ENCODE measurements at places on chromosomes 12 and 14.
A peak's percentile ranks its signal among the peaks of the same experiment; 100 is the strongest.

- peak; percentile 75 for DNase-seq
Measured at GRCh38 chr14:100239840-100240667, 1.1 kb downstream of the YY1 start.

- no peak for DNase-seq
Measured at GRCh38 chr14:30928462-30928861, 54.1 kb downstream of the COCH start.

- DNase-seq = no peak
Measured at GRCh38 chr12:133231001-133231400, 4.7 kb downstream of the ANHX start.

- DNase-seq = no peak
Measured at GRCh38 chr14:64681796-64682710, 22.2 kb upstream of the PLEKHG3 start.

DNA sequence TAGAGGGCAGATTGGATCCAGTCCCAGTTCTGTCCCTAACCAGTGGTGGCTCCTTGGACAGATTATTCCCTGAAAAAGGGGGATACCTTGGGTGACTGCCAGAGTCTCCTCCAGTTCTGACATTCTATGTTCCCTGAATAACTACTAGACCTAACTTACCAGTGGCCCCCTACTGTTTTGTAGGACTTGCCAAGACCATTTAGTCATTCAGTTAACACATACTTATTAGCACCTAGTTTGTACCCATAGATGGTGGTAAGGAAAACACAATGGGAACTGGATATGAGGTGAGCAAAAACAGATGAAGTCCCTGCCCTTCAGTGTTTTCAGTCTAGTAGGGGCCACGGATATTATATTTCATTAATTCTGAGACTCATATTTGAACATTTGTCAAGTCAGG is 3.5 kb downstream of the PRPF40B start:
- no peak for DNase-seq

DNA sequence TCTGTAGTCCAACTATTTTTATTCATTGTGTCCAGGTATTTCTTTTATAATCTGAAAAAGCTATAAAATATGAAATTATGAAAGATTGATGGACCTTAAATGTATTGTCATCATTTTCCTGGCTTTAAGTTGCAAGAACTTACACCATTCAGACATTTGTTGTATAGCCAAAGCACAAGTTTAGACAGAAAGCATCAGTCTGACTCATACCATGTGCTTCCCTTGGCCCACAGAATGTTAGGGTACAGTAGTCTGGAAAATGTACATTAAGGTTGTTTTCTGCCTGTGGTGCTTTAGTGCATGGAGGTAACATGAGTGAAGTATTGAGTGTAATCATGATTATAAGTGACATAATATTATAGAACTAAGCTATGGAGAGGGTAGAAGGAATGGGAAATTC is 1002.5 kb downstream of the BCL11B start:
- DNase-seq = no peak

GRCh38 chr14:48417715-48418500 is 742.5 kb upstream of the MDGA2 start:
- no peak for DNase-seq

DNA sequence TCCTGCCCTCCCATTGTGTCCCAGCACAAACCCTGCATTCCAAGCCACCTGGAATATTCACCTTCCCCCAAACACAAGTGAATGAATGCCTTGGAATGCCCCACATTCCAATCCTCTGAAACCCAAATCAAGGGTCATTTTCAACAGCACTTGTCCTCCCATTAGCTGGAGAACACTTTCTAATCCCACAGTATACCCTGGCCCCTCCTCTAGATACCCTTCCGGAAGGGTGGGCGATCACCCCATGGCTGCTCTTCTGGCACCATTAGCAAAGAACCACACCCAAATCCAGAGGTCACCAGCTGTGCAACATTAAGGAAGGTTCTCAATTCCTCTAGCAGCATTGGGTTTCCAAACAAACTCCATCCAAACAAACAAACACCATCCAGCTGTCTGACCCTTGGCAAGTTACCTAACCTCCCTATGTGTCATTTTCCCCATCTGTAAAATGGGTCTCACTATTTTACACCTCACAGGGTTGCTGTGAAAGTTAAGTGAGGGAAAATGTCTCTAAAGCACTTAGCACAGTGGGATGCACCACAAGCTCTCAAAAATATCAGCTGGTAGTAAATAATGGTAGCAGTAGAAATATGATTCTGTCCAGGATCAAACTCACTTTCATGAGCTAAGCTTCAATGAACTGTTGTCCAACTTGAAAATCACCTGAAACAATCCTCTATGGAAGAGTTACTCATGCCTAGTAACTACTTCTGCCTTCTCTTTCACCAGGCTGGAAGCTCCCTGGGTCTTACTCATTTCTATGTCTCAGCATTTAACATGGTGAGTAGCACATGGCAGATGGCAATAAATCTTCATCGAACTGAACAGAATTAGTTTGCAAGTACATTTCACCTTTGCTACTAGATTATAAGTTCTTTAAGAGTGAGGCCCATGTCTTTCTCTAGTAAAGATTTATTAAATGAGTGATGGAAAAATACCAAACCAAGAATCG is 5.3 kb downstream of the NUAK1 start:
- DNase-seq = no peak

GRCh38 chr14:100410056-100410565 is 87.0 kb downstream of the SLC25A47 start:
- DNase-seq = no peak

GRCh38 chr14:51929910-51930682 is 59.2 kb upstream of the RTRAF start:
- DNase-seq = no peak

- DNase-seq = peak; percentile 64
Measured at GRCh38 chr12:107607464-107608392, 77.9 kb upstream of the PWP1 start.

DNA sequence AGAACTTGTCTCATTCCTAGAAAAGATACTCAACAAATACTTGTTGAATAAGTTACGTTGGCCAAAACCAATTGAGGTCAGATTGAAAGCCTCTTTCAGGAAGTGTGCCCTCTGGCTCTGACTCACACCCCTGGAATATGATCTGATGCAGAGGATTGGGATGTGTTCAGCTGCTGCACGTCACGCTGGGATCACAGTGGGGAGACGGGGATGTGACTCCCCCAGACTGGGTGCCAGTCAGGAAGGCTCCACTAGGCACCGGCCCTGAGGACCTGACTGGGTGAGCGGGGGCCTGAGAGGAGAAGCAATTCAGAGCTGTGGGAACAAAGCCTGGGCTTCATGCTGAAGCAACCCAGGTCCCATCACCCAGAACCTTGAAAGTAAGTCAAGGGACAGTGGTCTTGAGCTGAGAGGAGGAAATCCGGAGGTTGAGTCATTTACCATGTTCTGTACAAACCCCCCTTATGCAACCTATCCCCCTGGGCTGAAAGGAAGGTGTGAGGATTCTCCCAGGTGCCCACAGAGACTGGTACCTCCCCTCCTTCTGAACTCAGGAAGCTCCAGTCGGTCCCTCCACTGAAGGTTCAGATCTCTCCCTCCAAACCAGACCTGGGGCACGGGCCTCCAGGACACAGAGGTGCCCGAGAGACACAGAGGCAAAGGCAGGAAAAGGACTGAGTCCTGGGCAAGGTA is 3.9 kb downstream of the CEBPE start:
- peak; percentile 52 for DNase-seq

- no peak for DNase-seq
Measured at GRCh38 chr14:39581474-39581873, 149.2 kb upstream of the FBXO33 start.

DNA sequence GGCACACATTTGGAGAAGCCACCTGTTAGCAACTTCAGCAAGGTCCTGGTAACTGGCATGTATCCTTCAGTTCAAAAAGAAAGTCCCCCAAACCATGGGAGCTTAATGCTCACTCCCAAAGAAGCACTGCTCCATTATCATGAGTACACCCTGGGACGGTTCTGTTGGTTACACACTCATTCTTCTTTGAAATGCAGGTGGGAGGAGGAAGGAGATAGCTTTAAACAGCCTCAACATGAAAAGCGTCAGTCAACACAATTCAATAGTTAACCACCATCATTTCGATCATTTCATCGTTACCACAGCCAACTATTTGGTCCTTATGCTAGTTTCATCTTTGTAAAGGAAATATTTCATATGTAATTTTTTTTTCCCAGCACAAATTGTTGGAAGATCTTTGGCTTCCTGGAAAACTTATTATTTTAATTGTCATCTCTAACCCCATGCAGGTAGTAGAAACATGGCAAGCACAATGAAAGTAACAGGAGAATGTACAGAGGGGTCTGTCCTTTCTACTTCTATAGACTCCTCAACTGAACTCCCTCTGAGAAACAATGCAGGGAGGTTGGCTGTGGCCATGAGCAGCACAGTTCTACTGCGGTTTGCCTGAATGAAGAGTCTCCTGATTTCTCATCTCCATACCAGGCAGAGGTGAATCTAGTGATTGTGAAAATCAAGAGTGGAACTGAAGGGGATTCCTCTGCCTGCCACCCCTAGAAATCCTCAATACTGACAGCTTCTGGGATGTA is 196.4 kb upstream of the FOXN3 start:
- no peak for DNase-seq

GRCh38 chr14:106346534-106347290 is 820.3 kb downstream of the TMEM121 start:
- no peak for DNase-seq

DNA sequence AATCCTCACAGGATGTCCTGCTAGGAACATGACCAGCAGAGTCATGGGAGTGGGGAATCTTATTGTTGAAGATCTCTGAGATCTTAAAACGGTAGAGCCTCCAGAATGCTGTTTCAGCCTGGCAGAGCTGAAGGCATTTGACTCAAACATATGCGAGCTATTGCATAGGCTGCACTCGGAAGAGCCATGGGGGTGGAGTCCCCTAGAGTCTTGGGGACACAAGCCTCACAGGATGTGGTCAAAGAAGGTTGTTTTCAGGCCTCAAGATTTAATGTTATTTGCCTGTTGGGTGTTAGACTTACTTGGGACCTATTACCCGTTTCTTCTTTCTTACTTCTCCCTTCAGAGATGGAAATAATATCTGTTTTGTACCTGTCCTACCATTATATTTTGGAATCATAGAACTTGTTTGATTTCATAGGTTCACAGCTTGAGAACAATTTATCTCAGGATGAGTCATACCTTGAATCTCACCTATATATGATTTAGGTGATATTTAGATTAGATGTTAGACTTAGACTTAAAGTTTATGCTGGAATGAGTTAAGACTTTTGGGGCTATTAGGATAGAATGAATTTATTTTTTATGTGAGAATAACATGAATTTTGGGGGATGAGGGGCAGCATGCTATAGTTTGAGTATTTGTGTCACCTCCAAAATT is 172.2 kb upstream of the ATP2B1 start:
- DNase-seq = no peak

DNA sequence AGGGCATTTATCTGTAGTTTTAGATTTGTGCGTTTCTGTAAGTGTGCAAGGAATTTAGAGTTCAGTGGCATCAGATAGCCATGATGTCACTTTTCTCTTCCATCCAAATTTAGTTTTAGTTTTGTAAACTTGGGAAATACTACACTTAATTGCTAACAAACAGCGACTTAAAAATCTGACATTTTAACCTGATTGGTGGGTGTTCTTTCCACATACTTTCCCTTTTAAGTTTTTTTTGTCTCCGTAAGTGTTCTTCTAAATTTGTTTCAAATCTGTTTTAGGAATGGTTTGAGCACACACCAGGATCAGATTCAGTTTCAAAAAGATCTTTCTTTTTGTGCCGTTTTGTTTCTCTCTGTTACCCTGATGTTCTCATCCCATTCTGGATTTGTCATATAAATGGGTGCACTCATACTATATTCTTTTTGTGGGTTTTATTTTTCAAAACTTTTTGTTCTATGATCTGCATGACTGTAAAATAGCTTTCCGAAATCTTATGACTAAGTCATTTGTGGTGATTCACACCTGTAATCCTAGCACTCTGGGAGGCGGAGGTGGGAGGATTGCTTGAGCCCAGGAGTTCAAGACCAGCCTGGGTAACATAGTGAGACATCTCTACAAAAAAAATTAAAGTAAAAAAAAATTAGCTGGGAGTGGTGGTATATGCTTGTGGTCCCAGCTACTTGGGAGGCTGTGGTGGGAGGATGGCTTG is 58.9 kb downstream of the FBXO34 start:
- DNase-seq = no peak

Data from HepG2 (cell line).